ENCODE measurements at places on chromosomes 5 and 9.

DNA sequence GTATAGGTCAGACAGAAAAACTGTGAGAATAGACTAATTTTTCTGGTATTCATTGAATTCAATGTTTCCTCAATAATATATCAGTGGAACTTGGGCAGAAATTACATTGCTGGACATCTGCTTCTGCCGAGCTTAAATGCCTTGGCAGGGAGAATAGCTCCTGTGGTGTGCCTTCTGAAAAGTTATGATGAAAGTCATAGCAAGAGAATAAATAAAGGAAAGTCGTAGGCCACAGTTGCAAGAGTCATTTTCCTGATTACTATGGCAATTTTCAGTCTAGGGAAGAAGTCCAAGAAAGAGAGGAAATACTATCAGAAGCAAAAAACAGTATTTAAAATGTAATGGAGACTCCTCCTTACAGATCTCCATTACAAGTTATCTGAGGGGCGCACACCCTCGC, 1596.1 kb upstream of the WWC1 start:
- DNase-seq: no peak

GRCh38 chr9:16282216-16282615, 588.3 kb downstream of the BNC2 start:
- peak; percentile 79 for DNase-seq

- no peak for DNase-seq
These were observed 32.3 kb upstream of the HTR4 start for GRCh38 chr5:148686660-148687059.

- DNase-seq: no peak
These were observed 2.3 kb upstream of the PAX5 start for GRCh38 chr9:37036371-37036775.

GRCh38 chr9:115046824-115047223, 71.1 kb downstream of the TNC start:
- no peak for DNase-seq

GRCh38 chr5:59301727-59302126, 591.8 kb downstream of the PDE4D start:
- no peak for DNase-seq

DNA sequence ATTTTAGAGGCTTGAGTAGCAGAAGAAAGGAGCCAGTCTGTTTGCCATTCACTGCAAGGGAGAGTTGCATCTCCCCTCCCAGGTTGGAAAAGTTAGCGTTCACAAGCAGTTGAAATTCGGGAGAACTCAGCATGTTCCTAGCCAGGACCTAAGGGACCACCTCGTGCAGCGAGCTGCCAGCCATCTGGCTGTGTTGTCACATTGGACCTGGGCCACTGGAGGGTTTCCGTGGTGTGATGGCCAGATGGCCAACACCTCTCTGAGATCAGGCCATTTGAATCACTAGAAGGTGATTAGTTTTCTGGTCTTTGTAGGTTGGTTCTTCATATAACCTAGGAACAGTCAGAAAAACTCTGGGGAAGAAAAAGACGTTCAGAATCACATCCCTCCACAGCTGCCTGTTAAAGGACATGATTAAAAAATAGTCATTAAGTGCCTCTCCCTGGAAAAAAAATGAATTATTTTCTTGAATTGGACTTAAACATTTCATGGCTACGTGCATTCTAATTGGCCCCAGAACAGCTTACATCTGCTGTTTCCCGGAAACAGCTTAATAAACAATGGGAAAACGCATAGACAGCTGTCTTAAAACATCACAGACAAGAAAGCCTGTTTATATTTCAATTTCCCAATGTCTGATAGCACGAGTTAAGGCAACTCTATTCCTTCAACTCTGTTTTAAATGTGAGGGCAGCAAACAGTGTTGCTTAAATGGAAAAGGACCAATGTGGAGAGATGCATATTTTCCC, 303.9 kb downstream of the TENT4A start:
- DNase-seq: no peak

- DNase-seq: no peak
These were observed 23.0 kb upstream of the NR3C1 start for GRCh38 chr5:143426437-143426991.

DNA sequence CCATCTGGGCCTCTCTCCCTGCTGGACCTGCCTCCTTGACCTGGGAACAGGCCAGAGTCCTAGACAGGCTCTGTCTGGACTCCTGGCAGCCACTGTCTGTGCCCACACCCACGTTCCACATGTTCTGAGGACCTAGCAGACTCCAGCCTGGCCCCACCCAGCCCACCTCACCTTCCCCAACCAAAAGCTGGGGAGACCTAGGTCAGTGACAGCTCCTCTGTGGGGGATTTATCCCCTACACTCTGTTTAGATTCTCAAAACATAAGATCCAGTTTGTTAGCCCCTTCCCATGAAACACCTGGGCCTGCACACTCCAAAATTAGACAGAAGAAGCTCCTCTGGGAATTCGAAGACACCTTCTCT, 59.8 kb upstream of the ADAMTS2 start:
- no peak for DNase-seq

Data from cardiac fibroblast (primary cell).